Keratinocyte (primary cell): ENCODE measurements at places on chromosomes 16 and 17. TPM values are rescaled to one million over a fixed set of nuclear protein-coding genes. Genes with fewer than 3 reads are reported as not detected.

TGFB1I1 gene
- polyA plus RNA-seq = 3.7 to 14.0 TPM (median 5.5 TPM) in 3 replicates

TANGO6 gene
- polyA plus RNA-seq = 9.4 to 13.1 TPM (median 13.0 TPM) in 3 replicates

DRC7 gene
- polyA plus RNA-seq = not detected in 3 replicates

- DNase-seq = no peak
Observed at GRCh38 chr17:46191322-46192188, 1.7 kb downstream of the KANSL1 start.

DNA sequence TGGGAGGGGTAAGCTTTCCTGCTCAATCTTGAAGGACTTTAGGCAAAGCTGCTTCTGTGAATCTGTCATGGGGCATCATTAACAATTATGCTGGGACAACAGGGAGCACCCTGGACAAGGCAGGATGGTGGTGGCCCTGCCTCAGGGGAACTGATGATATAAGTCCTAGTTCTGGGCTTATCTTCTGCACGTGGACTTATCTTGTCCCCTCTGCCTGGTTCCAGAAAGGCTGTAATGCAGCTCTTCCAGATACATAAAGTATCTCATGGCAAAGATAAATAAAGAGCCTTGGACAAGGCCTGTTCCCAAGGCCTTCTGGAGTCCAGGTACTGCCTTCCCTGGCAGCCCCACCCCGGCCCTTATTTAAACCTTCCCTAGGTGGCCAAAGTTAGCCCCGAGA lies 6.0 kb upstream of the ZNF385C start:
- DNase-seq = no peak

DNA sequence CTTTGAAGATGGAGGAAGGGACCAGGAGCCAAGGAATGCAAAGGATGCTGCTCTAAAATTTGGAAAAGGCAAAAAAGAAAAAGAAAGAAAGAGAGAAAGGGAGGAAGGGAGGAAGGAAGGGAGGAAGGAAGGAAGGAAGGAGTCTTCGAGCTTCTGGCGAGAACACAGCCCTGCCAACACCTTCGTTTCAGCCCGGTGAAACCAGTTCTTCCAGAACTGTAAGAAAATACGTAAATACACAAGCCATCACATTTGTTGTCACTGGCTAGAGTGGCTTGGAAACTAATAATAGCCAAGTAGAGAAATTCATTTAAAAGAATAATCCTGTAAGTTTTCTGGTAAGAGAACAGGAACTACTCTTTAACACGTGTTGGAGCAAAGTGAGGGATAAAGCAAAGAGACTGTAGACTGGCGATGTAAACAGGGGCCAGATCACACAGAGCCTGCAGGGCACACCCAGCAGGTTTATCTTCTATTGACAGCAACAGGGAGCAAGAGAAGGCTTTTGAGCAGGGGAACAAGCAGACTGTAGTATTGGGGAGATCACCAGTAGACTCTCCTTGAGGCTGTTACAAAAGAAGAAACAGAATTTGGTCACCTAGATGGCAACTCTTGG lies 188.7 kb upstream of the MPHOSPH6 start:
- DNase-seq = no peak

DNA sequence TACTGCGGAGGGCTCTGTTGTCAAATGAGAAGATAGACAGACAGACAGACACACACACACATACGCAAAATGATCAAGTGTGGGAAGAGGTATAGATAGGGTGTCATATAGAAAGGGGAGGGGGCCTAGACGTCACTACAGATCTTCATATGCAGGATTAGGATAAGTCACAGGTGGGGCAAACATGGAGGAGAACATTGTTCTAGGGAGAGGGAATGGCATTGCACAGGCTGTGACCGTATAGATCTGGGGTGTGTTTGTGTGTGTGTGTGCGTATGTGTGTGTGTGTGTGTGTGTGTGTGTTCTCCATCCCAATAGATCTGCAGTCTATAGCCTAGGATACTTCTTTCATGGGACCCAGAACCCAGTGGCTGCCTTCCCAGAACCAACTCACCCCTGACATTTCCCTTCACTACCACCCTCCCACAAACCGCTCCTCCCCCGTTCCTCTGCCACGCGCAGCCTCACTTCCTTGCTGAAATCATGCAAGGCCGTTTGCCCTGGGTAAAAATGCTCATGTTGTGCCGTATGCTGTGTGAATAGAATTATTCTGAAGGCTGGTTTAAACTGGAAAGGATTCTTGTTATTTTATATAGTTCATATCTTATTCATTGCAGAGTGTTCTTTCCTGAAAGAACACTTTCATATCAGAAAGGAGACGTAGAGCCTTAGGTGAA lies 50.5 kb upstream of the CCL1 start:
- no peak for DNase-seq

DNA sequence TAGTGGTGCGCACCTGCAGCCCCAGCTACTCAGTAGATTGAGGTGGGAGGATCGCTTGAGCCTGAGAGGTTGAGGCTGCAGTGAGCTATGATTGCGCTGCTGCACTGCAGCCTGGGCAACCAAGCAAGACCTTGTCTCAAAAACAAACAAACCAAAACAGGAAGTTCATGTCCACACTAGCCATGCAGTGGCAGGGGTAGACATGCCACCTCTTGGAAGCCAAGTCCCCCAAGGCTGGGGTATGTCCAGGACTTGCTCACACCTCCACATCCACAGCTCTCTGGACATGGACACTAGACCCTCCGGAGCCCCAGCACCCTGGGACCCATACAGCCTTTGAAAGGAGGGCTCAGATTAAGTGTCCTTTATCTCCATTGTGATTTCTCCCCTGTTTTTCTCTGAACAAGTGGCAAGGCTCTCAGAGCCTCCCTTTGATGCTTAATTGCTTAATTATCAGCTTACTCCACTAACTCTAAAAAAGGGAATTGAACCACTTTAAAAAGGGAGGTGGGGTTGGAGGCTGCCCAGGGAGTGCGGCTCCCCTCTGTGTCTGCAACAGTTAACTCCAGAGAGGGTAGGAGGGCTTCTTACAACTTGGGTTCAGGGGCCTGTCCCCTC lies 424.6 kb upstream of the C16orf82 start:
- DNase-seq = no peak

DNA sequence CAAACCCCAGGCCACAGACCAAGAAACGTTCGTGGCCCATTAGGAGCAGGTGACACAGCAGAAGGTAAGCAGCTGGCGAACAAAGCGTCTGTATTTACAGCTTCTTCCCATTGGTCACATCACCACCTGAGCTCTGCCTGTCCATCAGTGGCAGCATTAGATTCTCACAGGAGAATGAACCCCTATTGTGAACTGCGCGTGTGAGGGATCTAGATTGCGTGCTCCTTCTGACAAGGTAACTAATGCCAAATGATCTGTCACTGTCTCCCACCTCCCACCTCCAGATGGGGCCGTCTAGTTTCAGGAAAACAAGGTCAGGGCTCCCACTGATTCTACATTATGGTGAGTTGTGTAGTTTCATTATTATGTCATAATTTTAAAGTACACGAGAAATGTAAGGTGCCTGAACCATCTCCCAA lies 186.3 kb downstream of the CPPED1 start:
- no peak for DNase-seq

DNA sequence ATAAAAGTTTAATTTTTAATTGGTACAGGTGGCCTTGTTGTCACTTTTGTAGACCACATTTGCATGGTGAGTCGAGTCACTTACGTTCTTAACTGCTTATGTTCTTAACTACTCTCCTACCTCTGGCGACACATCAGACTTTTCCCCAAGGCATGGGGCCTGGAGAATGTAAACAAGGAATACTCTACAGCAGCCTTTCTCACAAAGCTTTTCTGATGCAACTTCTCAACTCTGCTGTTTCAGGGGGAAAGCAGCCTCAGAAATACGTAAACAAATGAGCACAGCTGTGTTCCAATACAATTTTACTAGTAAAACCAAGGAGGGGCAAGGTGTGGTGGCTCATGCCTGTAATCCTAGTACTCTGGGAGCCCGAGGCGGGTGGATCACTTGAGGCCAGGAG lies 6.9 kb downstream of the KARS1 start:
- DNase-seq = no peak

DNA sequence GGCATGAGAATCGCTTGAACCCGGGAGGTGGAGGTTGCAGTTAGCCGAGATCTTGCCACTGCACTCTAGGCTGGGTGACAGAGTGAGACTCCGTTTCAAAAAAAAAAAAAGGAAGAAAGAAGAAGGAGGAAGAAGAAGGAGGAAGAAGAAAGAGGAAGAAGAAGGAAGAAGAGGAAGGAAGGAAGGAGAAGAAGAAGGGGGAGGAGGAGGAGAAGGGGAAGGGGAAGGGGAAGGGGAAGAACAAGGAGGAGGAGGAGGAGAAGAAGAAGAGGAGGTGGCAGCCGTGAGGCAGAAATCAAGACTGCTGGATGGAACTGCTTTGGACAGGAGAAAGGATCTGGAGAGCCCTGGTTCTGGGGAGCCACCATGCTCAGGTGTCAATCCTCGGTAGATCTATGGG lies 29.7 kb upstream of the PEMT start:
- DNase-seq = no peak

- DNase-seq = no peak
Observed at GRCh38 chr16:14419817-14420216, 210.2 kb downstream of the PARN start.
